ENCODE measurements at places on chromosomes 2 and 18. TPM values are rescaled to one million over a fixed set of nuclear protein-coding genes. Genes with fewer than 3 reads are reported as not detected.

The KLHL29 gene
- 0.88 TPM for total RNA-seq

The BOLL gene
- total RNA-seq: not detected

The SLC9A2 gene
- total RNA-seq: not detected

The PDE1A gene
- not detected for total RNA-seq

The CAD gene
- 99.7 TPM for total RNA-seq

The KANSL3 gene
- total RNA-seq: 39.4 TPM

The STAT4 gene
- 52.4 TPM for total RNA-seq

The PPIG gene
- total RNA-seq: 52.3 TPM

The SLC14A1 gene
- 0.80 TPM for total RNA-seq

The TRABD2A gene
- 29.6 TPM for total RNA-seq

DNA sequence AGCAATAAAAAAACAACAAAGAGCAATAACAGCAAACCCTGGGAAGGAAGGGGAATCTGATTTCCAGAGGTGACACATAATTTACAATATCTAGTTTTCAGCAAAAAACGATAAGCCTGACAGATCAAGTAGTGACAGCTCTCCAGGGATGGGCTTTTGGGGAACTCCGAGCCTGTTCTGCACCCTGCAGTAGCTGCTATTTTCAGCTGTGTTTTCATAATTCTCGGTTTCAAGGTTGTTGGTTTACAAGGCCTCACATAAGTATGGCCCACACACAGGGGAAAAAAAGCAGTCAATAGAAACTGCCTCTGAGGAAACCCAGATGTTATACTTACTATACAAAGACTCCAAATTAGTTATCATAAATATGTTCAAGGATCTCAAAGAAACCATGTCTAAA lies 67.7 kb upstream of the CTLA4 start:
- H3K4me1 ChIP-seq: peaks cover 63% of the 10 kb centered on the region
- H3K27ac ChIP-seq: peak overlapping the region; percentile 19
- no peaks in the 10 kb centered on the region for H3K27me3 ChIP-seq

GRCh38 chr18:4333043-4333442 lies 122.1 kb downstream of the DLGAP1 start:
- no peaks in the 10 kb centered on the region for H3K36me3 ChIP-seq
- DNase-seq: no peak
- no peaks in the 10 kb centered on the region for H3K4me1 ChIP-seq
- H3K27ac ChIP-seq: no peak overlapping the region
- H3K4me3 ChIP-seq: no peak overlapping the region
- H3K27me3 ChIP-seq: no peaks in the 10 kb centered on the region

DNA sequence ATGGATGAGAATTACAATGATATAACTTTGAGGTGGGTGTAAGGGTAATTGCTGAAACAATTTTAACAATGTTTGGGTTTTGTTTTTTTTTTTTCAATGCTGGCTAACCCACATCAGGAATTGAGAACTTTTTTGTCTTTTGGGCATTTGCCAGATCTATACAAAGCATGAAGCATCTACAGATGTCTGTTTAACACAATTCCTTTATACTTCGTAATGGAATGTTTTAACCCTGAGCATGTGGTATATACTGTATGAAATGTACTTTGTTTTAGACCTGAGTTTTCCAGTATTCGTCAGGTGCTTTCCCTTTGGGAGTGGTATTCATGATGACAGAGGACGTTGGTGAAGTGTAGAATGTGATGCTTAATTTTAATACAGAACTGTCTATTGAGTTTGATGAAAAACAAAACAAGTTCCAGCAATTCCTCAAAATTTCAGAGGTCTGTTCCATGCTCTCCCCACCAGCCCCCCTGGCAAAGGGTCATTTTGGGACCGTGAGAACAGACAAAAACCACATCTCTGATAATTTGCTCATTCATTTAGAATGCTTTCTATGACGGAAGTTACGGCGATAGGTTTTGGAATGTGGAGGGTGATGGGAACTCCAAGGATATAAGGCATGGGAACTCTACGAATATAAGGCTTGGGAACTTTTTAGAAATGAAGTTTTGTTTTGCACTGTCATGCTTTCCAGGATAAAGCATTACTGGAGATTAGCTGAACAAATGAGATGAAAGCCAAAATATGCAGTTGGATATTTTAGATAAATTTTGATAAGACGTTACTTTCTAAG lies 14.1 kb downstream of the LIMS1 start:
- peaks cover 5% of the 10 kb centered on the region for H3K4me1 ChIP-seq
- no peaks in the 10 kb centered on the region for H3K36me3 ChIP-seq
- H3K27ac ChIP-seq: no peak overlapping the region
- H3K4me3 ChIP-seq: no peak overlapping the region

DNA sequence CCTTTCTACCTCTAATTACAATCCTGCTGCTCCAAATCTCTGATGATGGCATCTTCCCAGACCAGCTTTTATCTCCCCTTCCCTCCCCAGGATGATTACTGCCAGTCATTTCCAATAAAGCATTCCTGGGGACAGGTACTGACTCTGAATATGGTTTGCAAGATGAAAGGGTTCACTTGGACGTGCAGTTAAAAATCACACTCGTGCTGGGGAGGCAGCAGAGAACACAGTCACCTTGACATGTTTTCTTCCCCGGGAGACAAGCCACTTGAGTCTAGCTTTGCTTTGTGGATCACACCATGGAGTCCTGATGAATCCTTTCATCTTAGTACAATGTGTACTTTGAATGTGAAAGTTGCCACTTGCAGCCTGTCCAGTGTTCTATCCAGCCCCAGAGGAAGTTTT lies 175.0 kb downstream of the ALPK2 start:
- no peaks in the 10 kb centered on the region for H3K36me3 ChIP-seq
- peaks cover 2% of the 10 kb centered on the region for H3K4me1 ChIP-seq
- peaks cover 3% of the 10 kb centered on the region for H3K27me3 ChIP-seq
- H3K27ac ChIP-seq: no peak overlapping the region

DNA sequence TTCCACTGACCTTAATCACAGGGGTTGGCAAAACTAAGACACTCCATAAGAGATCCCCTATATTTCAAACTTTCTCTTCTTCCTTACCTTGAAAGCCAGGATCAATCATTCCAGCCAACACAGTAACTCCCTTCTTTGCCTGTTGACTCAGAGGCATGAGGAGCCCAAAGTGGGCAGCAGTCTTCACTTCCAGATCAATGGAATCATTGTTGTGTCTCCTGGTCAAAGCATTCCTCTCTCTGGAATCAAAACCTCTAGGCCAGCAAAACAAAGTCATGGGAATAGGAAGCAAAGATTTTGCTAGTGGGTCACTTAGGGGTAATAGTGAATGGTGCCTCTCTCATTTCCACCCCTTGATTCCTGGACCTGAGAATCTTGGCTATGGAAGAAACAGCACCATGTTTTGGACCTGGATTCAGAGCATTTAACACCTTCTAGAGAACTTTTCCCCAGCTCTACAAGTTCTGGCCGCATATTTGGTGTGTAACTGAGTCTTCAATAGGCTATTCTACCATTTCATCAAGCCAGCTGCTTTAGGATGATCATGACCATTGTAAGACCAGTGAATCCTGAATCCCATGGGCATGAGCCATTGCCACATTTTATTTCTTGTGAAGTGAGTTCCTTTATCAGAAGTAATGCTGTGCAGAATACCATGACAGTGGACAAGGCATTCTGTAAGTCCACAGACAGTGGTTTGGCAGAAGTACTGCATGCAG lies 65.7 kb upstream of the SERPINE2 start:
- H3K27me3 ChIP-seq: peaks cover 9% of the 10 kb centered on the region
- H3K27ac ChIP-seq: no peak overlapping the region
- DNase-seq: no peak
- H3K36me3 ChIP-seq: no peaks in the 10 kb centered on the region

- DNase-seq: no peak
- no peak overlapping the region for H3K27ac ChIP-seq
- no peaks in the 10 kb centered on the region for H3K36me3 ChIP-seq
- peaks cover 5% of the 10 kb centered on the region for H3K27me3 ChIP-seq
- no peak overlapping the region for H3K4me3 ChIP-seq
Observed at GRCh38 chr2:160906878-160907277, 253.3 kb upstream of the TANK start.

DNA sequence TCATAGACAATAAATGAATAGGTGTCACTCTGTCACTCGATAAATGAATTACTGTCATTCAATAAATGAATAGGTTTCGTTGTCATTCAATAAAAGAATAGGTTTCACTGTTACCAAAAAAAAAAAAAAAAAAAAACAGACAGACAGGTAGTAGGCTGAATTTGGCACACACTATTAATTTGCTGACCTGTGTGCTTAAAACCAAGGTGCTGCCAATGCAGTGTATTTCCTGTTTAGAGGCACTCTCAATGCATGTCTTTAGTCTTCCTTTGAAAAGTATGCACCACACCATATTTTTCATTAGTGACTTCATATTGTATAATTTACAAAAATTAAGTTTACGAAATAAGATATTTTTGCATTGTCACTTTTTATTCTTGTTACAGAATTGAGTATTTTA lies 16.2 kb downstream of the ANKRD62 start:
- no peak for DNase-seq
- peaks cover 1% of the 10 kb centered on the region for H3K27me3 ChIP-seq
- no peak overlapping the region for H3K27ac ChIP-seq

DNA sequence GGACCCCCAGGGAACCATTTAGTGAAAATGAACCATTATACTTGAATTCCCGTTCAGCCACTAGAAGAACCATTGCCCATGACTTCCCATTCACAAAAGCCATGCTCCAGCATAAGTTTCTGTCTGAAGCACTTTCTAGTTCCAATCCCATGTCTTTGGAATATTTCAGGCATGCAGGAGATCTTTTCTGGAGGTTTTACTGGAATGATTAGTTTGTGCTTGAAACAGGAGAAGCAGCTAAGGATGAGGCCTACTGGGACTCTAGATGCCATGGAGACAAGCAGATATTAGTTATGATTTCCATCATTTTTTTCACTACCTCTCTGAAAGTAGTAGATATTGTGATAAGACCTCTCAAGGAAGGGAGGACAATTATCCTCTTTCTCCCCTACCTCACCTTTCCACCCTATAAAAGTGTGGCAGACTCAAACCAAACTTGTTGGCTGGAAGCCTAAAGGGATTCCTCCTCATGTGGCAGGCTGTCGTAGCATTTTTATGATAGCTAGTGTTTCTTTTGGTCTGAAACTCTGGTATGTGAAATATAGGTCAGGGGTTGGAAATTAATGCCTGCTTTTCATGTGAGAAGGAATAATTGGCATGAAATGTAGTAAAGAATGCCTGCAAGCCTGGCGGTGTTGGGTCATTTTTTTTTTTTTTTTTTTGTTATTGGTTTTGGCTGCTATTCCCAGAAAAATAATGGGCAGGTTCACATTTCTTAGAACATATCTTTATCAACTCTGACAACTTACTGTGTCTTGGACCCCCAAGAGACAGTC lies 29.3 kb upstream of the MMADHC start:
- no peaks in the 10 kb centered on the region for H3K36me3 ChIP-seq
- H3K27ac ChIP-seq: no peak overlapping the region
- peaks cover 4% of the 10 kb centered on the region for H3K27me3 ChIP-seq
- no peak overlapping the region for H3K4me3 ChIP-seq
- H3K4me1 ChIP-seq: no peaks in the 10 kb centered on the region

GRCh38 chr2:134846213-134846612 lies 7.8 kb downstream of the ACMSD start:
- H3K27me3 ChIP-seq: no peaks in the 10 kb centered on the region
- no peak overlapping the region for H3K27ac ChIP-seq
- H3K4me3 ChIP-seq: no peak overlapping the region
- no peaks in the 10 kb centered on the region for H3K36me3 ChIP-seq
- no peaks in the 10 kb centered on the region for H3K4me1 ChIP-seq
- DNase-seq: no peak

DNA sequence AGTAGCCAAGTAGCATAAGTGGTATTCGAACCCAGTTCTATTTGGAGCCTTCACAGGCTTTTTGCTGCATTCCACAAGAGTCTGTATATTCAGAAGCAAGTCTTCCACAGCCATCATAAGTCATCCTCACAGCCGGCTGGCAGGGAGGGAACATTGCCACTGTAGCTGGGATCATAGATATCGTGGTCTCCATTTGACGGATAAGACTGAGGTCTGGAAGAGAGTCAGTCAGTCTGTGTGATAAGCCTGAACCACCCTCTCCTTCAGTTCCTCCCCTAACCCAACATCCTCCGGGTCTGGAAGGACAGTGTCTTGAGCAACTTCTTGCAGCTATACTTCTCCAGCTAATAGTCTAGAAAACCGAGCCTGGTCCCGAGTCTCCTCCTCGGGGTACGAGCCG lies 17.0 kb upstream of the C1QL2 start:
- no peak overlapping the region for H3K27ac ChIP-seq
- H3K27me3 ChIP-seq: no peaks in the 10 kb centered on the region
- no peaks in the 10 kb centered on the region for H3K36me3 ChIP-seq
- no peak overlapping the region for H3K4me3 ChIP-seq
- H3K4me1 ChIP-seq: no peaks in the 10 kb centered on the region

- peaks cover 10% of the 10 kb centered on the region for H3K4me1 ChIP-seq
- H3K4me3 ChIP-seq: no peak overlapping the region
- H3K27me3 ChIP-seq: peaks cover 38% of the 10 kb centered on the region
- no peak overlapping the region for H3K27ac ChIP-seq
Observed at GRCh38 chr18:79799619-79800370, 2.1 kb downstream of the KCNG2 start.

DNA sequence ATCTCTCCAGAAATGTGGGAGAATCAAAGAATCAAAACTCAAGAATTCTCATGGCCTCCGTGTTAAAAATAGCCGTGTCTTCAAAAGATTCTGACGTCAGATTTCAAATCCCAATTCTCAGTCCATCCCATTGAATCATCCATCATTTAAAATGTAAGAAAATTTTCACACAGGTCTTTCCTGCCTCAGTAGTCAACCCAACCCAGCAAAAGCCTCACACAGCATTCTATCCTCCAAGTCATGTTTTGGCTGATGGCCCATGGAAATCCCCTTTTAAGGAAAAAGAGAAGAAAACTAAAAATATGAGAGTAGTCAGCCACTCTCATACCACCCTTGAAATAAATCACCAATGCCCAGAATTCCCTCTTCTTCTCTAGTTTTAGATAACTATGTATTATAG lies 211.8 kb downstream of the C1D start:
- H3K27me3 ChIP-seq: peaks cover 16% of the 10 kb centered on the region
- no peak overlapping the region for H3K27ac ChIP-seq
- H3K4me3 ChIP-seq: no peak overlapping the region
- no peaks in the 10 kb centered on the region for H3K36me3 ChIP-seq
- no peaks in the 10 kb centered on the region for H3K4me1 ChIP-seq

DNA sequence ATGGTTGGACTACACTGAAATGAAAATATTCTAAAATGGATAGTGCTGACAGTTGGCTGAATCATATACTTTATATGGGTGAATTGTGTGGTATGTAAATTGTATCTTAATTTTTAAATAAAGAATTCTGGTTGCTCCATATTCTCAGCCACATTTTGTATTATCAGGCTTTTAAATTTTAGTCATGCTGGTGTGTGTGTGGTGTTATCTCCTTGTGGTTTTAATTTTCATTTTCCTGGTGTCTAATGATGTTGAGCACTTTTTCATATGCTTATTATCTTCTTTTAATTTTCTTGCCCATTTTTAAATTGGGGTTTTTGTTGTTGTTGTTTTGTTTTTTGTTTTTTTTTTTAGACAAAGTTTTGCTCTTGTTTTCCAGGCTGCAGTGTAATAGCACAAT lies 3.8 kb upstream of the HIBCH start:
- no peak for DNase-seq
- no peaks in the 10 kb centered on the region for H3K36me3 ChIP-seq
- H3K27me3 ChIP-seq: peaks cover 13% of the 10 kb centered on the region
- H3K27ac ChIP-seq: no peak overlapping the region

GRCh38 chr18:12879840-12880540 lies 4.0 kb downstream of the PTPN2 start:
- peak overlapping the region; percentile 46 for H3K27ac ChIP-seq
- peaks cover 10% of the 10 kb centered on the region for H3K36me3 ChIP-seq
- H3K27me3 ChIP-seq: no peaks in the 10 kb centered on the region
- peak overlapping the region; percentile 10 for H3K4me3 ChIP-seq
- peaks cover 59% of the 10 kb centered on the region for H3K4me1 ChIP-seq
